ENCODE measurements at places on chromosomes 16 and 17.

GRCh38 chr17:50533720-50534148, 1.2 kb downstream of the EPN3 start:
- no peak for DNase-seq

- DNase-seq = no peak
Measured at GRCh38 chr17:30413109-30413508, 34.4 kb downstream of the CPD start.

GRCh38 chr16:85460252-85461021, 152.7 kb upstream of the GSE1 start:
- no peak for DNase-seq

DNA sequence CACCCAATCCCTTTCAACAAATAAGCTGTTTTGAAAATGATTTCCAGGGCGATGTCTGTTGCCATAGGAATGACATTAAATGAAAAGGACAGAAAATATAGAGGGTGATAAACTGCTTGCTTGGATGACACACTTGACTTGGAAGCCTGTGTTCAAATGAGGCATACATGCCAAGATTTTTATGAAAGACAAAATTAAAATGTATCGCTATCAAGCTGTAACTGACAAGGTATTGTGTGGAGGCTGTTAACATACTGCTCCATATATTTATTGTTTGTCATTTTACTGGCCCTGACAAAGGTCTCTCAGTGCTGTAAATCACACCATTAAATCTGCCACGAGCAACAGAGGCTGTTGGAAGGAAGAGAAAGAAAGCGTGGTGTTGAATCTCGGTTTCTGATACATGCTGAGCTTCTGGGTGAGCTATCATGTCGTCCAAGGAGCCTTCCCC, 456.2 kb upstream of the SALL1 start:
- no peak for DNase-seq

DNA sequence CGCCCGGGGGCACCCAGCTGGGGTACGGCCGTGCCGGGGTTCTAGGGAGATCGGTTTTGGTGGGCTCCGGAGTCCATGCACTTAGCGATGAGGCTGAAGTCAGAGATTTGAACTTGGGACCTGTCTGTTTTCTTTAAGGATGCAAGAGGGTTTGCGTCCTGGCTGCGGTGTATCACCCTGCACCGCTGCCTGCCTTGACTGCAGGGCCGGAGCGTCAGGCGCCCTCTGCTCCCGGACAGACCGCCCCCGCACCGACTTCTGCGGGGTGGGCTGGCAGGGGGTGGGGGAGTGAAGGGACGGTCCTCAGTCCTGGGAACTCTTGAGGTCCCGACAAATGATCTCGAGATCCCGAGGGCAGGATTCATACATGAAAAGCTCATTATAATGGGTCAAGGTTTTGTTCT, 701 bp downstream of the PDP2 start:
- no peak for DNase-seq

DNA sequence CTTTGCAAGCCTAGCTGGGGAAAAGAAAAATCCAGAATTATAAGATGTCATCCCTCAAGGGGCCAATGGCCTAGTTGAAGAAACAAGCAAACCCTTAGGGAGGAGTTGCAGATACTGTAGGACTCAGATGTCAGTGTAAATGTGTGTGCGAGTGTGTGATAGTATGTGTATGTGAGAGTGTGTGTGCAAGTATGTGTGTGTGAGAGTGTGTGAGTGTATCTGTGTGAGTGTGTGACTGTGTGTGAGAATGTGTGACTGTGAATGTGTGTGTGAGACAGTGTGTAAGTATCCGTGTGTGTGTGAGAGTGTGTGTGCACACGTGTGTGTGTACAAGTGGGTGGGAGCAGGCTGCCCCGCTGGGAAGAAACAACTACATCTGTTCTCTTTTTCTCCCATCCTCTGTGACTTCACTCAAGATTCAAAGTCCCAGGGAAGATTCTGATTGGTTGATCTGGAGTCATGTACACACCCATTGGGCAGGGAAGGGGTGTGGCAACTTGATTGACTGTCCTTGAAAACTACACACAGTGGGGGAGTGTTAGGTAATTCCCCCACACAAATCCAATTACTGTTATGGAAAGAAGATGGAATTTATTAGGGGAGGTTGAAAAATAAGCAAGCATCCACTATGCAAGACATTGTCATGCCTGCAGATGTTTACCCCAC, 40.7 kb downstream of the IRX3 start:
- DNase-seq = no peak

GRCh38 chr17:72122010-72122764, 1.4 kb downstream of the SOX9 start:
- no peak for DNase-seq

DNA sequence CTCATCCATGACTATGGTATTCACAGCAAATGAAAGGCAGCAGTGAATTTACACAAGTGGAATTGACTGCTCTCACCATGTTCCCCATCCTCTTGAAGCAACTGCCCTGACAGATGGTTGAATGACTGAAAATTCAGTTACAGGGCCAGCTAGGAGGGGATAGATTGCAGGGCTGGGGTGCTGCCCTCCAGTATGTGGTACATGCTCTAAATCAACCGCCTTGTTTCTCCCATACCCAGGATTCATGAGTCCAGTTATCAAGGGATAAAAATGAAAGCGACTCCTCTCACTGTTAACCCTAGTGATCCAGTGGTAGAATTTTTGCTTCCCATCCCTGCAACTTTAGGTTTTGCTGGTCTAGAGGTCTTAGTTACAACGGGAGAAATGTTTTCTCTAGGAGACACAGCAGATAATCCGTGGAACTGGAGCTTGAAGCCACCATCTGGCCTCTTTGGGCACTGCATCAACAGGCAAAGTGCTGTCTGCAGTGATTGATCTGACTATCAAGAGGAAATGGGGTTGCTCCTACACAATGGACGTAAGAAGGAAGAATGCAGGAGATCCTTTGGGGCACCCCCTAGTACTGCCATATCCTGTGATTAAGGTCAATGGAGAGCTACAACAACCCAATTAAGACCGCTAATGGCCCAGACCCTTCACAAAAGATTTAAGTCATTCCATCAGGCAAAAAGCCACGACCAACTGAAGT, 32.0 kb downstream of the SCPEP1 start:
- peak; percentile 42 for DNase-seq

GRCh38 chr17:64357191-64357981, 33.3 kb downstream of the PECAM1 start:
- no peak for DNase-seq

GRCh38 chr16:27324851-27325301, 11.1 kb downstream of the IL4R start:
- DNase-seq = no peak

- no peak for DNase-seq
Measured at GRCh38 chr17:32307658-32308057, 34.3 kb downstream of the C17orf75 start.

DNA sequence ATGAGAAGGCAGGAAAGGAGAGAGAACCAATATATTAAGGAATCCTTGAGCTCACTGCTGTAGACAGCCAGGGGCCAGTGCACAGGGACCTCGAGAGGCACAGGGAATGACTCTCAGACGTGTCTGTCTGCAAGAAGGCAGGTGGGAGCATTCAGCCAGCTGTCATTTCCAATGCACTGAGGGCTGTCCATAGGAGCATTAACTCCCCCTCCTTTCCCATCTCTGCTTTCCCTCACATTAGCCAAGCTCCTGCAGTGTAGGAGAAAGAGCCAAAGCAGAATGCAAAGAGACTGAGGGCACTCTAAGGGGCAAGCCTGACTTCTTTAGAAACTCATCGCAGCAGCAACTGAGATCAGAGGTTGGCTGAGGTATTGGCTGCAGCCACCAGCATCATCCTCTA, 218.3 kb downstream of the CDH13 start:
- no peak for DNase-seq

DNA sequence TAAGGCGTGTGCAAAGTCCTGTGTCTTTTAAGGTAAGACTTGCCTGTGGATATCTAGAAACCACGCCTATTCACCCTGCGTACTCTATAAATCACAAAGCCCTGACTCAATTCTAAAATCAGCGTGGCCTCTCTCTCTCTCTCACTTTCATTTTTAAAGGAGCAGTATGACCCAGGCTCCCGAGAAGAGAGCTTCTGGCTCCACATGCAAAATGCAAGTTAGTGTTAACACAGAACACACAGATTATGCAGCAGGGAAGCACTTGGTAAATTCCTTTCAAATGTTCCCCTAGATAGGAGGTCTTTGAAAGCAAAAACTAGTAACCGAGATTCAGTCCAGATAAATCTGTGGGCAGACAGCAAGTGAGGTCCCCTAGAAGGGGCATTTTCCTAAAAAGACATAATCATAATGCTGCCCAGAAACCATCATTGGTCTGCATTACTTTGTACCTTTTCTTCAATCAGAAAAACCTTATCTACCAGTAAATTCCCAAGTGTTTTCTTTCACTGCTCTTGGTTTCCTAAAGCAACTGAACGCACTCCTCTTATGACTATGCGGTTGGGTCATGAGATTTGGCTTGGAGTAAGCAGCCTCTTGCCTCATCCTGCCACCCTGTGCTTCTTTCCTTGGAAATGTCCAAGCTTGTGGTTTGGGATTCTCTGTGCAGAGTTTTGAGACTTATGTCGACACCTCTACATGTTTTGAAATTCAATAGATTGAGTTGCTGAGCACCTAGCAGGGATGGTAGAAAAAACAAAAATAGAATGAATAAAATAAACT, 31.7 kb upstream of the KCNJ2 start:
- no peak for DNase-seq

Measured in CD4-positive, alpha-beta T cell treated with Interferon gamma for 1 hour (primary cell).